ENCODE measurements at places on chromosomes 3 and 15. TPM values are rescaled to one million over a fixed set of nuclear protein-coding genes. Genes with fewer than 3 reads are reported as not detected.

GRCh38 chr3:194488055-194488742 lies 1.4 kb upstream of the ATP13A3 start:
- DNase-seq, result no peak

Gene STRIT1
- not detected for polyA plus RNA-seq

GRCh38 chr15:35496585-35496984 lies 49.4 kb downstream of the DPH6 start:
- no peak for DNase-seq

GRCh38 chr3:186166491-186167288 lies 57.8 kb upstream of the ETV5 start:
- DNase-seq, result no peak

Gene KBTBD13
- not detected for polyA plus RNA-seq

DNA sequence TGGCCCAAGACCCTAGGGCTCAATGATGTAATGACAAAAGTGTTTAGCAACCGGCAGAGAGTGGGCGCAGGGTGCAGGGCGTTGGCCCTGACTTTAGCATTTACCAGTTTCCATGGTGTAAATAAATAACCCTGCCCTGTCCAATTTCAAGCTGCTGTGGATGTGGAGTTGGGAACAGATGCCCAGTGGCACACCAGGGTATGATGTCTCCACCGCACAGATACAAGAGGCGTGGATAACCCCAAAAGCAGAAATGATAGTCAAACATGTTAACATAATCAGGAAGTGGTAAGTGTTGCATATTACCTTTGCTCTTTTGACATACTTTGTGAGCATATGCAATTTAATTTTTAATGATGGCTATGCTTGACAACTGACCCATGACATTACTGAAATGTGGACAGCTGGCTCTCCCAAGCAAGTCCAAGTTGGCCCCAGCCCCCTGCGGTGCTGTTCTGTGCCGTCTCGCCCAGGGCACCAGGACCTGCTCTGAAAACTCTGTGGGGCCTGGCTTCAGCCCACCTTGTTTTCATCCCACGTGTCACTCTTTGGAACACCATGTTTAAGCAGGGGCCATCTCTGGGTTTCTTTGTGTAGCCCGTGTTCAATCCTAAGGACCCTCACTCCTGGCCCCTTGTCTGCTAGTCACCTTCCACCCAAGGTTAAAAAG lies 10.8 kb upstream of the ANPEP start:
- no peak for DNase-seq

Gene TMC3
- not detected for polyA plus RNA-seq

- DNase-seq, result no peak
Observed at GRCh38 chr15:47945872-47946650, 174.7 kb upstream of the SLC24A5 start.

- DNase-seq, result no peak
Observed at GRCh38 chr3:122021037-122021436, 1.0 kb downstream of the ILDR1 start.

Gene TM4SF18
- polyA plus RNA-seq, result 150 TPM

DNA sequence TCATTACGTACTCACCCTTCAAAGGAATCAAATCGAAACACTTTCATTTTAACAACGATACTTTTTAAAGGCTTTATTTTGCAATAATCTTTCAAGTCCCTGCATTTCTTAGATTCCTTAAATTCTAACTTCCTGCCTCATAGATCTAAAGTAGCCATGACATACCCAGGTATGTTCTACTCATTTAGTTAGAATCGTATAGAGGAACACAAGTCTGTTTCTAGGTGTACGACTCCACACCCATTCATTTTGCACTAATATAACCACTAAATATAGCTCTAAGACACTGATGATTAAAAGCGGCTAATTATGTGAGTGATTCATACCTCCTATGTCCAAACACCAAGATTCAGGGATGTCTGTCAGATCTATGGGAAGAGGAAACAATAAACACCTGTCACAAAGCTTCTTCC lies 1.3 kb downstream of the ATP13A3 start:
- DNase-seq, result peak; percentile 35

DNA sequence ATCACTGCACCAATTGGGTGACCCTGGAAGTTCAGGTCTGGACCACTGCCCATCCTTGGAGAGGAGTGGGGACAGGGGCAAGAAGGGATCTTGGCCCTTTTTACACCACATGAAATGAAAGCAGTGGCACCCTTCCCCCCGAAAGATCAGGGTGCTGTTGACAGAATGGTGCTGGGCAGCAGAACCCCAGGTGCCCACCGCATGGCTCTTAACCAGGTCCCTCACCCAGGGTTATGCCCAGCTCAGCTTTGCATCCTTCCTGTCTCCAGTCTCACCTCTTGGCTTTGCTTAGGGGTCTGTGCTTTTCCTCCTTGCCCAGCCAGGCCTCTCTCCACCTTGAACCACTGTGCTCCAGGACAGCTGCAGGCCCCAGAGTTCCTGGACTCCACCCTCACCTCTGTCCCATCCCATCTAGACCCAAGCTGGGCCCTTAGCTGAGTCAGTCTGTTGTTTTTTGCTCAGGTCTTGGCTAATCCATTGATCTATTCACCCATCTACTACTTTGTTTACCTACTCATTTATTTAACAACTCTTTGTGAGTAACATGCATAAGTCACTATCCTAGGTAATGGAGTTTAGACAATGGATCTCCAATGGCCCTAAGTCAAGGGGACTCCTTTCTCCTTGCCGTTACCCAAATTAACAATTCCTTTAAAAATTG lies 77.1 kb upstream of the PRR23E start:
- DNase-seq, result no peak

DNA sequence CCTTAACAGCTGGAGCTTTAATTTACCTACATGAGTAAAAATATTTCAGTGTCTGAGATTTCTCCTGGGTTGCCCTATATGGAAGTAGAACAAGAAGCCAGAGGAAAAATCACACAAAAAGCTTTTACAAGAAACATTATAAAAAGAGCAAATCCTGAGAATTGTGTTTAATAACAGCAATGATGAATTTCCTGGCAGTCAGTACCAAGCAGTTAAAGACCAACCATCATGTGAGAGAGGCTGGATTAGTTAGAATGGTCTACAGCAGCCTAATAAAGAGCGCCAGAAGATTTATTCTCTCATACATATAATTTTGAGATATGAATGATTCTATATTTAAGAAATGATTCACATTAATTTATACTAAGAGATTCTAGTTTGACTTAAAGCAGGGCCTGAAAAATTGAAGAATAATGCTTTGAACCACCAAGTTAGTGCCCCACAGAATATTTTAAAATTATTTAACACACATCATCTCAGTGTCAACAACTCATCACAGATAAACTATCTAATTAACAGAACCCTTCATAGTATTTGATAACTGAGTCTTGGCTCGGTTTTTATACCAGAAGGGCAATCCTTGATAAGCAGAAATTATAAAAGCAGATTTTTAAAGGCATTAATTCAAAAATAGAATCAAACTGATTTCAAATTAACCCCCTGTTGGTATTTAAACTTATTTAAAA lies 59.9 kb upstream of the DPH6 start:
- no peak for DNase-seq

GRCh38 chr3:137766876-137767537 lies 2.9 kb downstream of the SOX14 start:
- no peak for DNase-seq

DNA sequence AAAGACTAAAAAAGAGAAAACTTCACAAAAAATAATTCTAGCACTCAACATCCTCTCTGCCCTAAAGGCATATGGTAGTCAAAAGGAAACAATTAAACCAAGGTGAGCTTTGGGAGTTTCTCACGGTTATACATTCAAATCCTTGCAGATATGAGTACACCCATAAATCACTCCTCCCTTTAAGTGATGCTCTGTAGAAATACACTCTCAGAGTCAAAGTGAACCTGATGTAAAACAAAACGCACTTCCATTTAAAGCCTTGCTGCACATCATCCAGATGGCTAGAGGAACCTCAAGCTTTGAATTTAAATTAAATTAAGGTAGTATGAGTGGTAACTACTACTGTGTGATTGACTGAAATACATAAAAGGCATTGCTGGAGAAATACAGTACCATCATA lies 36.0 kb upstream of the AADAC start:
- DNase-seq, result no peak

- no peak for DNase-seq
Observed at GRCh38 chr15:27509014-27509413, 538.0 kb downstream of the GABRG3 start.

DNA sequence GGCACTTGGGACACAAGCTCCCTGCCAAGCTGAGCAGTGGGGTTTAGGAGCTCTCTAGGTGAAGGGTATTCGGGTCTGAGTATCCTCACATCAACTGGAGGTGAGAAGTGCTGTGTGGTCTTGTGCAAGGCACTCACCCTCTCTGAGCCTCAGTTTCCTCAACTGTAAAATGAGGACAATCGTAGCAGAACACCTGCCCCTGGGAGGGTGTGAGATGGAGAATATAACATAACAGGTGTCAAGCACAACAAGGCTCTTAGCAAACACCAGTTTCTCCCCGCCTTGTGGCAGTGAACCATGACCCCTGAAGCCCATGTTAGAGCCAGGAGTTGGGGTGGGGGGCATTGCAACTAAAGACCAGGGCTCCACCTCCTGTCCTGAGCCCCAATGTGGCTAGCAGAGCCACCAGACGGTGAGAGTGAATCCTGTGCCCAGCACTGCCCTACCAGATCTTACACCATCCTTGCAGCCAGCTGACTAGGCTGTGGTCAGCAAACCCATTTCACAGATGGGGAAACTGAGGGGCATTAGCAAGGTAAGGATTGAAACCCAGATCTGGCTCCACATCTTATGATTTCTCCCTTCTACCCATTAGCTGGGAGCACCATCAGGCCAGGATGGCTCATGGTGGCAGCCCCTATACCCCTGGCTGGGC lies 2.6 kb upstream of the PLXND1 start:
- no peak for DNase-seq

DNA sequence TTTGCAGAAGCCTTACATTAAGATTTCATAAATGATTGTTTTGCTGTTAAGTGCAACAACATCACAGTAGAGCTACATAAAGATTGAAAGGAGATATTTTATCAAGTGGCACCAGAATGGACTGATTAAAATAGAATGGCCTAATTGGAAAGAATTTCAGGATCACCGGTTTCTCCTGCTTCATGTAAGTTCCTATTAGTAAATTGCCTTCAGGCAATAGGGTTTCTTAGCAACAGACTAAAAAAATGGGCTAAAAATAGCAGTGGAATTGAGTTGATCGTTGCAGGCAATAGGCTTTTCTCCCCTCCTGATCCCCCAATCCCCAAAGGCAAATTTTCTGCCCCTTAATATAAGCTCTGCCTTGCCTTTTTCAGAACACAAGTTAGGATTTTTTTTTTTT lies 917 bp downstream of the LNP1 start:
- peak; percentile 50 for DNase-seq

DNA sequence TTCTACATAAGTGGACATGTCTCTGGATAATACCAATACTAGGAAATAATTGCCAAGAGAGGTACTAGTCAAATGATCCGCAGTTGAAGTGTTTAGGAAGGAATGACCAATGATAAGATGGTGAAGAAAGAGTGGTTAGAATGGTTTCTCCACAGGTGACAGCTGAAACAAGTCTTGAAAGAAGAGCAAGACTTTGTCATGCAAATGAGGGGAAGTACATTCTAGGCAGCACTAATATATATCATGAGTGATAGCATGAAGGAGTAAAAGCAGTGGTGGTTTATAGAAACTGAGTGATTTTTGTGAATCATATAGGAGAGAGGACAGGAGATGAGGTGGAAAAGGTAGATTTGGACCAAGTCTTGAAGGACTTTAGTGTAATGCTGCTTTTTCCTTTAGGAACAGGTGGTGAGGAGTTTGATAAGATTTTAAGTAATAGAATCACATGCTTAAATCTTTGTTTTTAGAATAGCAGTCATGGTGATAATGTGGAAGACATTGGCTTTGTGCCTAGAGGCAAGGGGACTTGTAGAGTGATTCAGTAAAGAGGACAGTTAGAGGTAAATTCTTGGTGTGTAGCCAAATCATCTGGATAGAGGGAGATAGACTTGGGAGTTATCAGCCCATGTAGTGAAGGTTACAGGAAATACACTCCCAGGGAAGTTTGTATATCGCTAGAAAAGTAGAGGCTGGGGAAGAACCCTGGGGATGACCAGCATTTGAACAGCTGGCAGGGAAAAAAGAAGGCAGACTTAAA lies 31.9 kb downstream of the SLMAP start:
- peak; percentile 29 for DNase-seq

Gene FGD5
- polyA plus RNA-seq, result 45.4 TPM

Gene ADGRG7
- polyA plus RNA-seq, result not detected

Measured in endothelial cell of umbilical vein (primary cell).